NCI-H2171 (cell line): ENCODE measurements at places on chromosomes 12 and 14.

DNA sequence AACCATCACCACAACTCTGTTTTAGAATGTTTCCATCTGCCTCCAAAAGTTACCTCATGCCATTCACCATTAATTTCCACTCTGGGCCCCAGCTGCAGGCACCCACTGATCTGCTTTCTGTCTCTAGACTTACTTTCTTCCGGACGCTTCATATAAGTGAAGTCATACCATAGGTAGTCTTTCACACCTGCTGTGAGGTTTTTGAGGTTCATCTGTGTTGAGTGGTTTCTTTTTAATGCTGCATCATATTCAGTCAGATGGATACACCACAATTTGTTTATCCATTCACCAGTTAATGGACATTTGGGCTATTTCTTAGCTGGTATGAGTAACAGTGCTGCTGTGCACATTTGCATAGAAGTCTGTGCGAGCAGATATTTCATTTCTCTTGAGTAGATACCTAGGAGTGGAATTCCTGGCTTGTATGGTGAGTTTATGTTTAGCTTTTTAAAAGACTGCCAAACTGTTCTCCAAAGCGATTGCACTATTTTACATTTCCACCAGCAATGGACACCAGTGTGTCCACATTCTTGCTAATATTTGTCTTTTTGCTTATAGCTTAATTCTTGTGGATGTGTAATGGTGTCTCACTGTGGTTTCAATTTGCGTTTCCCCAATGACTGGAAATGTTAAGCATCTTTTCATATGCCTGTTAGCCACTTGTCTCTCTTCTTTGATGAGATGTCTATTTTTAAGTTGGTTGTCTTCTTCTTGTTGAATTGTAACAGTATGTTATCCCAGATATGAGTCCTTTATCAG, 48.3 kb downstream of the ZFYVE21 start:
- DNase-seq: no peak

DNA sequence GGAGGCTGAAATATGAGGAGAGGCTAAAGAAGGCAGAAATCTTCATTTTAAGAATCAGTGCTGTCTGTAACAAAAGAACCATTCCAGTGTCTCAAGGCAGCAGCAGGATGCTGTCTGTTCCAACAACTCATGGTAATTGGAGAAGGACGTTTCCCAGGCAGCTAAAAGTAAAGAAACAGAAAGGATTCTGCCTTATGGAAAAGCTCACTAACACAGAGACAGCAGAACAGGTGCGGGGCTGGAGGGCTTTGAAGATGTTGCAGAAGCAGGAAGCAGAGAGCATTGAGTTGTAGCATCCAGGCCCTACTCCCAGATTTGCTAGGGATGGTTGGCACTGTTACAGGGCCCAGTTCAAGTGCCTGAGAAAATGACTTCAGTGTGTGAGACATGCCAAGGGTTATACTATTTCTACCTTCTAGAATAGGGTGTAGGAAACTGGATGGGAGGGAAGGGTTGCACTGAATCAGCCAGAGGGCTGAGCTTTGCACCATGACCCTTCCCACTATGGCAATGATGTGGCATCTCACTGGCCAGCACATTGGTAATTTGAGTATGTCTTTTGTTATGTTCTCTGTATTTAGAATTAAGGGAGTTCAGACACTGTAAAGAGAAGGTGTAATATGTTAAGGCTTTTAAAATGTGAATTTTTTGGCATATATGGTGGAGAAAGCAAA, 160.0 kb upstream of the FBXO33 start:
- no peak for DNase-seq

DNA sequence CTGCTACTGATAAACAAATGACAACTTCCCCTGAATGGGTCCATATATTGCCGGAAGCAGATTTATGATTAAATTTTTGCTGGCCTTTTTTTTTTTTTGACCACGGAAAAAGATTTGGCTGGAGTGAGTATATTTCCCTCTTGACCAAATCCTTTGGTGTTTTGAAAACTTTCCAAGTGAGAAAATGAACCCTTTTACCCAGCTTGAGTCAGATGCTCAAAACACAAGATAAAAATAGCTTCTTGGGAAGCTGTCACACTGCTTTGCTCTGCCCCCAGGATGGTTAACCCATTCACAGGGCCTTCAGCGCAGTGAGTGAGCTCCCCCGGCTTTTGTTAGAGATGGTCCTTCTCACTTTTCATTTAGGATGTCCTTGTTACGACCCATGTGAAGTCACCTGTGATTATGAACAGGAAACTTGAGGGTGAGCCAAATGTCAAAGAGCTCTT, 224.3 kb downstream of the PELI2 start:
- DNase-seq: peak; percentile 49

DNA sequence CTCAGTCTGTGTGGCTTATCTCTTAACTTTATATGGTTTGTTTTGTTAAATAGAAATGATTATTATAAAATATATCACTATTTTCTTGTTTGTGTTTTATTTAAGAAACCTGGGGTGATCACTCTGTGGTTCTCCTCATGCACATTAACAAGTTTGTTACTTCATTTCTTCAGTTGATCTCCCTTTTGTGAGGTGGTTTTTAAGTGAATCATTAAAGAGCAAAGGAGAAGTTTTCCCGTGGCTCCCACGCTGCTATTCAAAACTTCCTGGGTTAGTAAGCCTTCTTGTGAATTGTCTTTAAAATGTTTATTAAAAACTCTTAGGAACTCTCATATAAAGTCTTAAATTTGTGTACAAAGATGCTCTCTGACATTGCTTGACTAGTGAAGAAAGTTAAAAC, 11.8 kb downstream of the ADIPOR2 start:
- DNase-seq: no peak

GRCh38 chr12:59660148-59660547, 64.3 kb downstream of the SLC16A7 start:
- DNase-seq: no peak

DNA sequence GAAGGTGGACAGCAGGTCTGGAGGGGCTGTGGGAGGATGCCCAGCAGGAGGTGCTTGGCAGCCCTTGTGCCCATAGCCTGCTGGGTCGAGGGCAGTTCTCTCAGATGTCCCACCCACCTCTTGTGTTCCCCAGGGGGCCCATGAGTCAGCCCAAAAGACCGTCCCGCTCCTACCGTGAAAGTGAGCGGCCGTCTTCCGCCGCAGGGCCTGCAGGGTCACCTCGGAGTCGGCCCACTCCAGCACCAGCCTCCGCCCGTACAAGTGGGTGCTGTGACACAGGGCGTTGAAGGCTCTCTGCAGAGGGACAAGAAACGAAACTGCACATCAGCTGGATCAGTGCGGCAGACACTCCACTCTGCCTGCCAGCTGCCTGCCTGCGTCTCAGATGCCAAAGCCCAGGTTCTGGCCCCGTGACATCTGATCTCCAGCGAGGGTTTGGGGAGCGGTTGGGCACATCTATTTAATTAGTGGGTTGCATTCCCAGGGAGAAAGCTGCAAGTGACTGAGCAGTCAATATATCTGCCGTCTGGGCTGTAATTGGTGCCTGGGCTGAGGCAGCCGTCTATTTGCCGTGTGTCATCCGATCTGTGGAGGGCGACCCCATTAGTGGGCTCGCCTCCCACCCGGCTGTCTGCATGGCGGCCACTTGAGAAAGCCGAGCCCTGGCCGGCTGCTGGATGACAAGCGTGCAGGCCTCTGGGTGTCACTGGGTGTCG, 121.5 kb downstream of the RBM19 start:
- peak; percentile 76 for DNase-seq

GRCh38 chr12:104498211-104498801, 41.6 kb downstream of the CHST11 start:
- DNase-seq: no peak

GRCh38 chr14:90698379-90698869, 117.8 kb downstream of the TTC7B start:
- DNase-seq: peak; percentile 85

DNA sequence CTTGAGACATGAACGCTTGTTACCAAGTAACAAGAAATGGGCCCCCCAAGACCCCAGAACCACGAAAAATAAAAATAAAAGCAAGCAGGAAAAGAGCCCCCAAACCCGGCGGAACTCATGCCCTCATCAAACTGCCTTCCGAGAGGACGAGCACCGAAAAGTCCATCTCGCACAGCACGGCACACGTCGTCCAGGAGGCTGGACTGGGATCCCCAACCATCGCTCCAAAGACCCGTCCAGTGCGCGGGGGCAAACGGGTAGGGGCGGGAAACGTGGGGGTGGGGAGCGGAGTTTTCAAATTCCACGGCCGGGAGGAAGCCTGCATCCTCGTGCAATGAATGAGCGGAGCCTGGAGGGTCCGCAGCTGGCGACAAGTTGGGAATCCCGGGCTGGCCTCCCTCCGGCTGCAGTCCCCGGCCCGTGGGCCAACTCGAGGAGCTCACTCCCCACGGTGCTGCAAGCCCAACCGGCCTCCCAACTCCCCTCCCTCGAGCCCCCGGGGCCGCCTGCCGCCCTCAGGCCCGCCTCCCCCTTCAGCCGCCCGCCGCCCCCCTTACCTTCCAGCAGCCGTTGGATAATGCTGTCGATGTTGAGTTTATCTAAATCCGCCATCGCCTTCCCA, 484 bp downstream of the PPP1CC start:
- DNase-seq: peak; percentile 59

DNA sequence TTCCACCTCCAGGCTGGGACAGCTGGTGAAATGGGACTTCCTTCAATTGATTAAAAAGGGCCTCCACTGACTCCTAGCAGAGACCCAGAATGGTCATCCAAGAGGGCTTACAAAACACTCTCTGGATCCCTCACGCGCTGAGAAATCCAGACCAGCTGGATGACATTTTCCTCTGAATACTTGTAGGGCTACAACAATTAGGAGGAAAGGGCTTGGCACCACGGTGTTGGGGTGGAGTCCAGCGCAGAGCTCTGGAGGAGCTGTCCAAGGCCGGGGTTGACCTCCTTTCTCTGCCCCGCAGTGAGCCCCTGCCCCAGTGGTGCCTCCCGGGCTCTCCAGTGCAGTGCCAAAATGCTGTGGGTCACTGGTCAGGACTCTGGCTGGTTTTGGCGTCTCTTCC, 189.0 kb upstream of the CCND2 start:
- no peak for DNase-seq

DNA sequence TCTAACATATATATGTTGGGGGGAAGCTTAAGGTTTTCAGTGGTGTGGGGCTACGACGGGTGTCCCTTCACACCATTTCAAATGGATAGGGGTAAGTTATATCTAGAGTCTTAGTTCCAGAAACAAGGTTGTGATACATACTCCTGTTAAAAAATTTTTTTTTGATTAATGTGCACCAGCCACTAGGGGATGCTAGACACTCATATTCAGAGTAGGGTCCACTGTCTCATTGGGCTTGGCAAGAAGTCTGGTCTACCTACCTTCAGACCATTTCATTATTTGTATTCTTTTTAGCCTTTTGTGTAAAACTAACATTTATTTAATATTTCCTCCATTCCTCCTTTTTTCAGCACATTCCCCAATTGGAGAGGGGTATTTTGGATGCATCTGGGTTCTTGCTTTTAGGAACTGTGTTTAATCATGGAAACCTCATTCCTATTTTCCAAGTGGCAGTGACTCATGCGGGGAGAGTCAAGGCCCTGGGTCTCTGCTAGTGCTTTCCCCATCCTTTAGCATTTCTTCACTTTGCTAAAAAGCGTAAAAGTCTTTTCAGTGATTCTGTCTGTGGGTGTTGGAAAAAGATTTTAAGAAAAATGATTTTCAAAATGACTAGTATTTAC, 33.4 kb downstream of the ANO4 start:
- peak; percentile 27 for DNase-seq

DNA sequence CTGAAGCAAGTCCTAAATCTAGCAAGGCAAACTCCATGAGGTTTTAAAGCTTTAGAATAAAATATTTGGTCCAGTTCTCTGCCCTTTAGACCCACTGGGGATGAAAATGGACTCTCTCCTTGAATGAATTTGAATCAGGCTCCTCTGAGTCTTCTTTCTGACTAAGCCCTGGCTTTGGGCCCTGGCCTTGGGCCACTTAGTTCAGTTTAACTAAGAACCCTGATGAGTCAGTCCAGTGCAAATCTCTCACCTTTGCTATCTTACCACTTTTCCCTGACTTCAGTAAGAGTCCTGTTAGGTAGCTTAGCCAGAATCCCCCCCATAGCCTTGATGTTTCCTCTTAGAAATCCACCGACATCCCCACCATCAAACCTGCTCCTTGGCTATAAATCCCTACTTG, 427.5 kb downstream of the SNAPC1 start:
- no peak for DNase-seq

- DNase-seq: no peak
Measured at GRCh38 chr14:80446356-80446755, 235.1 kb upstream of the DIO2 start.

GRCh38 chr12:76183459-76184186, 99.1 kb upstream of the NAP1L1 start:
- no peak for DNase-seq

DNA sequence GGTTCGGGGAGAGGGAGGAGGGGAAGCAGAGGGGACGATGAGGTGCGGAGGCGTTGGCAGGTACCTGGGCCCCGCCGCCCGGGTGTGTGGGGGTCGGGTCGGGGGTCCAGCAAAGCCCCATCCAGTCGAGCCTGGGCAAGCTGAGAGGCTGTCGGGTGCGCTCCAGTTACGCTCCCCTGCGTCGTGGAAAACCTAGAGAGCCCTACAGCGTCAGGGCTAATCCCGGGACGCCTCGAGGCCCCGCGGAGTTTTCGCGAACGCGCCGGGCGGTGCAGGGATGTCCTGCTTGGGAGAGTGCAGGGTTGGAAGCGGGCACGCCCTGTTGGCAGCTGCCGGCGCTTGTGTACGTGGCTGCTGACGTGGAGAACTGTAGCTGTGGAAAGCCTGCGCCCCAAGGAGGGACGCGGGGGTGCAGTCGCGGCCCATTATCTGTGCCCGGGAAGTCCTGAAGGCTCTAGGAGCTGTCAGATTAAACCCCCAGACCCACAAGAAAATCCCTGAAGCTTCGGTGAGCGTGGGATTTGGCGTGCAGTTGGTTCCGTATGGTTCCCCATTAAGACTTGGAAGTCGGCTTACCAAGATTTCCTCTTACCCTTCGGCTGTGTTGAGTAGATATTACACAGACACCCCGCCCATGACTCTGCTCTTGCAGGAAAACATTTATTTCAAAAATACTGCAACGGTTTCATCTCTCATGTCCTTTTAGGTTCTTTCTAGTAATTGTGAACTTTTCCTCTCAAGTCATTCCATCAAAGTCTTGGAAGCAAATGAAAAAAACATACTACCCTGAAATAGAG, 11.3 kb upstream of the SLC38A2 start:
- DNase-seq: peak; percentile 27

- no peak for DNase-seq
Measured at GRCh38 chr12:5489760-5490406, 58.0 kb downstream of the NTF3 start.

- DNase-seq: no peak
Measured at GRCh38 chr14:59305836-59306555, 117.5 kb downstream of the DAAM1 start.

DNA sequence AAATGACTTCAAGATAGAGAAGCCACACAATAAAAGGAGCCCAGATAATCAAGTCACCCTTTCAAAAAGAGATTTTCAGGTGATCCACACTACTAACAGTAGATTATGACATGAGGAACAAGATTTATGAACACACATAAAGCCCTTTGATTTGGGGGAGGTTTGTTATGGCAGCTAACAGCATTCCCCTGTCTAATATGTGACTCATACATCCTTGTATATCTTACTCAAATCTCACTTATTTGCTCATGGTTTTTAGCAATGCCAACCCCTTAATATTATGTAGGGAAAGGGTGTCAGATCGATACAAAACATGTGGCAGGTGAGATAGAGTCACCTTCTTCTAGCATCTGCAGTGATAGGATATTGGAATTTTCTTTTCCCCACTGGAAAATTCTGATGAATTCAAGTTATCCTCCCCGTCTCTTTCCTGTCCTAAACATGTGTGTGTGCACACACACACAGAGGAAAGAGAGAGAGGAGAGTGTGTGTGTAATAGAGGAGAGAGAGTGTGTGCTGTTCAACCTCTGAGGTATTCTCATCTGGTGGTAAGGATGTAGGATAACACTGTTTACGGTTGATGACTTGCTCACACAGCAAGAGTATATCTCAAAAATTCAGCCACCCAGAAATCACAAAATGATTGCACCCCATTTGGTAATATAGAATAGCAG, 319.9 kb downstream of the KCNC2 start:
- DNase-seq: no peak
